Fibroblast of skin of abdomen (primary cell): ENCODE measurements at places on chromosomes 7 and 10.

DNA sequence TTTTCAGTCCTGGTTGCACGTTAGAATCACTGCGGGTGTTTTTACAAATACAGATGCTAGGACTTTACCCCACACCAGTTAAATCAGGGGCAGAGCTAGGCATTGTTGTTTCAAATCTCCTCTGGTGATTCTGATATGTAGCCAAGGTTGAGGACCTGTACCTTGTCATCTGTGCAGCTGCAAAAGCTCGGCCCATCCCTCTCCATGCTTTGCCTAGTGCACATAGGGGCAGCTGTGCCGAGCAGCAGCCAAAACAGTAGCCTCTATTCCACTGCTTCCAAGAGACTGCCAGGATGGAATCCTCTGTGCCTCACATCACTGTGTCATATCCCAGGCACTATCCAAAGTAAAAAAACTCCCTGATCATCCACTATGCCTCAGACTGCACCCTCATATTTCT is 181.3 kb downstream of the CDK14 start:
- no peak for DNase-seq

DNA sequence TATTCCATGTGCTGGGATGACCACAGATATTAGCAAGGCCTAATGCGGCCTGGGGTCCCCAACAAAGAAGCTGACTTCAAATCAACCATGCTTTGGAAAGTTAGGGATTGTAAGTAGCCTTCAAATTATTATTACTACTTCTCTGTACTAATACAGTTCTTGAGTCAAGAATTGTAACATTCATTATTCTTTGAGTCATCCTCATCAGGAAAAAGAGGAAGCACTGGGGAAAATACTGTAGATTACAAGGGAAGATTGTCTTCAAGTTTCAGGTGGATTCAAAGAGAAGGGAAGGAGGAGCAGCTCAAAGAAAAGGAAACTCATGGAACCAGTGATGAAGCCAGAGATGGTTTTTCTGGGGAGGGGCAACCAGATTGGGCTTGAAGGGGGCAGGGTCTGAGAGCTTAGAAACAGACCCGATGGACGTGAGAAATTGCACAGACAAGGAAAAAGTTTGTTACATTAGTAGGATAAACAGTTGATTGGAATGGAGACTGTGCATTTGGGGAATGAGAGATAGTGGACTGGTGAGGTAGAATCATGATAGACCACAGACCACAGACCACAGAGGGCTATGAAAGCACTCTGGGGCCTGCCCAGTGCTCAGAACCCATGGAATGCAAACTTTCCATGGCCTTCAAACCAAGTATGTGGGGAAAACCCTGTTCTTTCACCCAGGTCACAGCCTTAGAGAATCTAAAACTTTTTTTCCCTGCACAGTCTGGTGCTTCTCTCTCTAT is 209.9 kb downstream of the ZNF365 start:
- peak; percentile 99 for DNase-seq

DNA sequence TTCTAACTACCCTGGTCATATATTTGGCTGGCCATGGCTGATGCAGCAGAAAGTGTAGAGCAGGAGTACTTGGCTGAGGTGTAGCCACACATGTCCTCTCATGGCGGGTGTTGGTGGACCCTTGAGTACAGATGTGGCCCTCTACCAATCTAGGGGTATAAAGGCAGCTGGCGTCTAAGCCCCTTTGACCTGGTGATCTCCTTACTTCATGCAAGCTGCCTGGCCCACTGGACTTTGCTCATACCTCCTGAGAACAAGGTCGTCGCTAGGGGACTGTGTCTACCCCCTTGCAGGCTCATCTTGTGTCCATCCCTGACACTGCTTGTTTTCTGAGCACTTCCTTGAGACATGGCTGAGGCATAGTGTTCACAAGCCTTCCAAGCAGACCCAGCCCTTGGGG is 287.8 kb downstream of the RPS24 start:
- DNase-seq, result no peak

GRCh38 chr7:129780257-129780973 is 168.9 kb downstream of the NRF1 start:
- DNase-seq, result no peak

GRCh38 chr10:131993275-131993674 is 11.6 kb upstream of the BNIP3 start:
- DNase-seq, result no peak

DNA sequence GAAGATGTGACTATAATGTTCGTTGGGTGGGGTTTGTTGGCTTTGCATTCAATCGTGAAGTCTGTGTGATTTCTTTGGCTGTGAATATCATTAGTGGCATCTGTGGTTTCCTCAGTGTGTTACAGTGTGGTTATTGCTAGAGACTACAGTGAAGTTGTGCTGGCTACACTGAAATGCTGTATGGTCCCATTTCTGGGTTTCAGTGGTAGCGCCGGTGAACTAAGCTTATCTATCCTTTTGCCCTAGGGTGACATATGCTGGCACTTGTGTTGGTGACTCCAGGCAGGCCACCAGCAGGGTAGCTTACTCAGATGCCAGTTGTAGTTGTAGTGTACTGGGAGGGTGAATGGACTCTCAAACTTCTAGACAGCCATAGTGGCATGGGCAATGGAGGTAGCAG is 259.5 kb downstream of the ANKRD30A start:
- DNase-seq, result no peak

- no peak for DNase-seq
These were observed 52.5 kb downstream of the DGKB start for GRCh38 chr7:14850039-14850438.

DNA sequence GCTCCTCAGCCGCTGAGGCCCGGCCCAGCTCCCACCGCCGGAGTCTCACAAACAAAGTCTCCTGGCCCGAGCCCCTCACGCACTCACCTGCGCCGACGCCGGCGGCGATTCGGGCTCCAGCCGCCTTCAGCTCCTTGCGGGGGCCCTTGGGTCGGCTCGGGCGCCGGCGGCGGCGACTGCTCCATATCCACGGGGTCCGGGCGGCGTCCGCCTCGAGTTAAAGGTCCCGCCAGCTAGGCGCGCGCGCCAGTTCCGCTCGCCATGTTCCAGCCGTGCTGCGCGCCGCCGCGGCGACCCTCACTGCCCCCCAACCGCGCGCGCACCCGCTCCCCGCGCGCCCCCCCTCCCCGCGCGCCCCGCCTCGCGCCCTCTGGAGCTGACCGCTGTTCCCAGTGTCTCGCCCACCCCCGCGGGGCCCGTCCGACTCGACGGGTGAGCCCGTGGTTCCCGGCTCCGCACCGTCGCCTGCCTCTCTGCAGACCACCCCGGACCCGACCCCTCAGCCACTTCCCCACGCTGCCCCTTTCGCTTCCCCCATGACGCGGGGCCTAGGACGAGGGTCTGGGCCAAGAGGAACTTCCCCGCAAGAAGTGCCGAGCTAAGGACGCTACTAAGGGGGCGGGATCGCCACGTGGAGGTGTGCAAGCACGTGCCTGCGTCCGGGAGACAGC is 396.1 kb downstream of the ZNF33B start:
- no peak for DNase-seq

- DNase-seq, result no peak
These were observed 26.4 kb downstream of the PNPLA8 start for GRCh38 chr7:108499566-108499965.

GRCh38 chr7:8282162-8282561 is 20.2 kb upstream of the ICA1 start:
- no peak for DNase-seq

- DNase-seq, result peak; percentile 17
These were observed 8.1 kb downstream of the HERC4 start for GRCh38 chr10:68067029-68067428.

DNA sequence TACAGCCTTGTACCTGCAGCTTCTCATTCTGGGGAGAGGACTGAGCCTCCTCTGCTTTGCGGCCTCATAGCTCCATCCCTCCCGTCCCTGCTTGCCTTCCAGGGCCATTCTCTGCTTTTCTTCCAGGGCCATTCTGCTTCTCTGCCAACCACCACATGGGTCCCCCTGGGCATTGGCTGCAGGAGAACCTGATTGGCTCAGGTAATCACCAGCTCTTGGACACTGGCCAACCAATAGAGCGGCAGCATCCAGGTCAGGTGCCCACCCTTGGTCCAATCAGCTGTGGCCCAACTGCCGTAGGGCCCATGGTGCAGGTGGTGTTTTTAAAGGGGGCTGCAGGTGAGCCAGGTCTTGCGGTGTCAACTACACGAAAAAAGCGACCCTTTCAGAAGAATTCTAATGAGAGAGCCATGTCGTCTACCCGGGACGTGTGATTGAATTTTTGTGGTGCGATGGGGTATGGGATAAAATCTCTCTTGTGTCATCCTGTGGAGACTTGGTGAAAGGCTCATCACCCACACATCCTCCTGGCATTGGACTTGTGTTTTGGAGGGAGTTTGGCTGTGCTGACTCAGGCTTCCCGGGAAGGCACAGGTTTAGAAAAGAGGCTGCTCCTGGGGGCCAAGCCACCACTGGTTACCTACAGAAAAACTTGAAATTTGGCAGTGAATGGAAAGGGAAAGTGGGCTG is 46.0 kb upstream of the PODXL start:
- peak; percentile 54 for DNase-seq

DNA sequence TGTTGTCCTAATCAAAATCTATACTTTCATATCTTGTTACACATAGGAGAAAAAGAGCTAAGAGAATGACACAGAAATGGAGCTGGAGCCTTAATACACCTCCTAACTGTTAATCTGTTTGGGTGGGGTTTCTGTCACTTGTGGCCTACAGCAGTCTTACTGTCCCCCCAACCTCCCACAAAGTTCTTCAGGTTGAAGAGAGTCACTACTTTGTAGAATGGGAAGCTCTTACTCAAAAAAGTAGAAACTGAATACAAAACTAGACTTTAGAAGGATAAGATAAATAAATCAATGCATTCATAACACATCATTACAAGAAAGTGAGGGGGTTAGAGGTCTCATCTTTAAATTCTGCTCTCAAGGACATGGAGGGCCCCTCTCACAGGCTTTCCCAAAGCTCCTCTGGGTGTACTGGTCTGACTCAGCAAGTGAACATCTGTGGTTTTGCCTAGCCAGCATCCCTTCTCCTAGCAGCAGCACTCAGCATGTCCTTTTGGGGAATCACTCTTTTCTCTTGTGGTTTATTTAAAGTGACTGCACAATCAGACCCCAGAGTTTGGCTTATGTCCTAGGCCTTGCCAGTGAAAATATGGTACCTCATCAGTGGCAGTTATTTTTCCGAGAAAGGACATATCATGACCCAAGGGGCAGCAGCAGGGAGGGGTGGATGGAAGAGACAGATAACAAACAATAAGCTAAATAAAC is 2.0 kb upstream of the BLVRA start:
- DNase-seq, result peak; percentile 81

GRCh38 chr10:69464801-69465401 is 13.6 kb downstream of the TSPAN15 start:
- no peak for DNase-seq

GRCh38 chr7:155198901-155199845 is 98.5 kb upstream of the INSIG1 start:
- peak; percentile 89 for DNase-seq

DNA sequence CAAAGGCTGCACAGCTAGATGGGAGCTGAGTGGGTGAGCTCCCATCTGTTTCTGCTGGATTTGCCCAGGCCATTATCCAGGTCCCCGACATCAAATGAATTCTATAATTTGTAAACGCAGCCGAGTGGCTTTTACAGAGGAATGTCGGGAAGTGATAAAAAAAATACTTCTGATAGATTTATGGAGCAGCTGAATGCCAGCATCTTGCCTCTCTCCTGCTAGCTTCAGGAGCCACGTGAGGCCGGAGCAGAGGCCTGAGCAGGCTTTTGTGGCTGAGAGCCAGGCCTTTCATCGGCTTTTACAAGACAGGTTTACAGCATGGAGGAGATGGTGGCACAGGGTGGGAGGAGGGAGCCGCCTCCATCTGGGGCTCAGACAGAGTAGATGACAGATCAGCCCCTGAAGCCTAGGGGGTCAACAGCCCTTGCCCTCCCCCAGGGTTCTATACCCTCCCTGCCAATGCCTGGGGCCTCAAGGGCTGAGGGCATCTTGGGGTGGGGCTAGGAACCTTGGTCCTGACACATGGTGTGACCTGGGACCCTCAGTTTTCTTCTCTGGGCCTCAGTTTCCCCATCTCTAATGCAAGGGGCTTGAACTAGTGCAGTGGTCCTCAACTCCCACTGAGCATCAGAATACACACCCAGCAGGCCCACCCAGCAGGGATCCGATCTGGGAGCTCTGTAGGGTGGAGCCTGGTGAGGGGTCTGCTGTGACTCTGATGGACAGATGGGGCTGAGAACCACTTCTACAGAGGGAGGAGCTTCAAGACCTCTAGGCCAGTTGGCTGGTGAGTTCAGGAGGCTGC is 44.2 kb upstream of the PCBD1 start:
- peak; percentile 38 for DNase-seq

DNA sequence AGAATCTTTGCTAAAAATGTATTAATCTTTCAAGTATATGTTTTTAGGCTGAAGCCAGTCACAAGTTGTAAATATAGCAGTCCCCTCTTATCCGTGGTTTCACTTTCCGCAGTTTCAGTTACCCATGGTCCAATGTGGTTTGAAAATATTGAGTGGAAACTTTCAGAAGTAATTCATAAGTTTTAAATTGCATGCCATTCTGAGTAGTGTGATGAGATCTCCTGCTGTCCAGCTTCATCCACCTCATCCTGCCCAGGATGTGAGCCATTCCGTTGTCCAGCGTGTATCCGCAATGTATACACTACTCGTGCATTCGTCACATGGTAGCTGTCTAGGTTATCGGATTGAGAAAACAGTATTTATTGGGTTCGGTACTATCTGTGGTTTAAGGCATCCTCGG is 12.2 kb downstream of the PDCD4 start:
- no peak for DNase-seq

DNA sequence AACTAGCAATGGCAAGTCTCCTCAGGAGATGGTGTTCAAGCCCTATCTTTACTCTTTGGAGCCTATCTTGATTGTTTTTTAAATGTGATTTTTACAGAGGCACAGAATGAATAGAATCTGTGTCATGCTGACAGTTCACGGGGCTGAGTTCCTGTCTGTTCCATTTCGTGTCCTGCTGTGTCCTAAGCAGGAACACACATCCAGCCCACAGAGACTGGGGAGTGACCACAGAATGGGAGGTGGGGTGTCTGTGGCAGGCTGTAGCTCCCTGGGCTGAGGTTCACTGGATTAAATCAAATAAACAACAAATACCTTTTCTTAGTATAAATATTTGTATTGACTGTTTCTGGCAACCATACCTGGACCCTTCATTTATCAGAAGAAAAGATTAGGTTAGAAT is 73.4 kb upstream of the CARD11 start:
- no peak for DNase-seq

- DNase-seq, result no peak
These were observed 78.3 kb downstream of the ATAD1 start for GRCh38 chr10:87739703-87740102.

GRCh38 chr7:97847791-97848190 is 24.4 kb downstream of the ASNS start:
- DNase-seq, result no peak

- peak; percentile 76 for DNase-seq
These were observed 97.4 kb upstream of the BMPER start for GRCh38 chr7:33807779-33808482.

GRCh38 chr7:114860206-114860605 is 61.7 kb upstream of the MDFIC start:
- DNase-seq, result no peak

DNA sequence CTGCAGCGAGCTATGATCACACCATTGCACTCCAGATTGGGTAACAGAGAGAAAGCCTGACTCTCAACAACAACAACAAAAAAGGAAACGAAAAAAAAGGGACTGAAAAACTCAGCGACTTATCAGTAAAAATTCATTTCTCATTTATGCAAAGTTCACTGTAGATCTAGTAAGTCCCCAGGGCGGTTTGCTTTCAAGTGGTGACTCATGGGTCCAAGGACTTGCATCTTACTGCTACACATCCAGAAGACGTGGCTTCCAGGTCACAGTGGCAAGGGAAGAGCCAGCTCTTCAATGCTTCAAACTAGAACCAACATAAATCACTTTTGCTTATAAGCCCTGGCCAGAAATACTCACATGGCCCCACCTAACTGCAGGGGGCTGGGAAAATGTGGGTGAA is 178.3 kb upstream of the AUTS2 start:
- peak; percentile 45 for DNase-seq

GRCh38 chr10:79318369-79318768 is 28.9 kb upstream of the PPIF start:
- DNase-seq, result no peak
